ENCODE measurements at places on chromosomes 2 and 18. TPM values are rescaled to one million over a fixed set of nuclear protein-coding genes. Genes with fewer than 3 reads are reported as not detected.

DNA sequence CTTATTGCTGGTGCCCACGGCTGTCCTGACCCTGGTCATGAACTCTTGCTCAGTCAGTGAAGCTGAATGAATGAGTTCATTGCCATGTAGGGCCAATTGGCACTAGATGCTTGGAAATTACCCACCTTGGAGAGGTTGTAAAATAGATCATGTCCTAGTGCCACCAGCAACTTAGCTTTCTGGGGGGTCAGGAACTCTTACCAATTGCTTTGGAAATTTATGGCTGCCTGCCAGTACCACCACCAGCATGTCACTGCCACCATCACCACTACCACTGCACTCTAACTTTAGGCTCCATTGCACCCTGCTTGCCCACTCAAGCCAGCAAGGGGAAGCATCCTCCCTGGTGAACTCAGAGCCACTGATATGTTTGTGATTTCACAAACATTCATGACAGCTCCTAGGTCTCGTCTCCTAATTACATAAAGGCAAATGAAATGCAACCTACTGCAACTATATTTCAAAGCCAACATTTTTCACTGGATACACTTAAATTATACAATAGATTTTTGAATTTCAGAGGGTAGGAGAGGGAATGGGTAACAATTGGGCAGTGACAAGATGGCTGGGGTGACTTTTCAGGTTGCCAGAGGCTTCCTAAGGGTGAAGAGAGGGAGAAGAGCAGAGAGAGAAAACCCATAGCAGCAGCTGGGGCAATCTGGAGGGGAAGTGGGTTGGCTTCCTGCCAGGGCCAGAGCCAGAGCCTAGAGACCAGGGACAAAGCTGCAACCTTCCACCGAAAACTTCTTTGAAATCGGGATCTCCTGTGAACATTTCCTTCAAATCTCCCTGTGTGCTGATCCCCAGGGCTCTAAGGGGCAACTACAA, 3.5 kb upstream of the EMILIN1 start:
- peaks cover 30% of the 10 kb centered on the region for H3K27me3 ChIP-seq
- H3K4me3 ChIP-seq, result no peak overlapping the region
- peaks cover 10% of the 10 kb centered on the region for H3K4me1 ChIP-seq
- DNase-seq, result no peak
- no peaks in the 10 kb centered on the region for H3K36me3 ChIP-seq

GRCh38 chr2:233362742-233363141, 8.4 kb downstream of the DGKD start:
- peaks cover 1% of the 10 kb centered on the region for H3K4me1 ChIP-seq
- H3K27ac ChIP-seq, result no peak overlapping the region
- H3K4me3 ChIP-seq, result no peak overlapping the region
- H3K36me3 ChIP-seq, result peaks cover 2% of the 10 kb centered on the region

DNA sequence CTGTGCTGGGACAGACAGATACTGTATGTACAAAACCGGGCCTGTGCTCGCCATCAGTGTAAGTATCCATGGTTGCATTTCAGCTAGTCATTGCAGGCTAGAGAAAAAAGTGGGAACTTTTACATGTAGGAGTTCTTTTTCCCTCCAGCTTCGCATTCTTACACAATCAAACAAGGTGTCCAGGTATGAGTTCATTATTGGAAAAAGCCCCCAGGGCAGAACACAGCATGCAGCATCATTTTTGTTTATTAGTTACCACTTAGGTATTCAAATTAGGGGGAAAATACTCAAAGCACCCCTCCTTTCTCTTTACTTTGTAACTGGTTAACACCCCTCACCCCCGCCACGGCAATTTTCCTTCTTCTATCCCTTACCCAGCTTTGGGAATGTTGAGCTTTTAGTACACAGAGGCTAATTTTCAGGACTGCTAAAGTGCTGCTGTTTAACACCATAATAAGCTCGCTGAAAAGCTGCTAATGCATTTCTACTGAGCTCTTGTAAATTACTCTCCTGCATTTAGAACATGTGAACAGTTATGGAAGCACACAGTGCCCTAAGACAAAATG, 13.6 kb downstream of the UPP2 start:
- H3K27ac ChIP-seq, result no peak overlapping the region
- no peak overlapping the region for H3K4me3 ChIP-seq
- no peak for DNase-seq
- H3K4me1 ChIP-seq, result peaks cover 1% of the 10 kb centered on the region
- no peaks in the 10 kb centered on the region for H3K36me3 ChIP-seq

- H3K27me3 ChIP-seq, result no peaks in the 10 kb centered on the region
- H3K36me3 ChIP-seq, result no peaks in the 10 kb centered on the region
- no peak overlapping the region for H3K4me3 ChIP-seq
- H3K4me1 ChIP-seq, result peaks cover 6% of the 10 kb centered on the region
- no peak overlapping the region for H3K27ac ChIP-seq
These were observed 63.9 kb downstream of the GATA6 start for GRCh38 chr18:22233266-22233665.

DNA sequence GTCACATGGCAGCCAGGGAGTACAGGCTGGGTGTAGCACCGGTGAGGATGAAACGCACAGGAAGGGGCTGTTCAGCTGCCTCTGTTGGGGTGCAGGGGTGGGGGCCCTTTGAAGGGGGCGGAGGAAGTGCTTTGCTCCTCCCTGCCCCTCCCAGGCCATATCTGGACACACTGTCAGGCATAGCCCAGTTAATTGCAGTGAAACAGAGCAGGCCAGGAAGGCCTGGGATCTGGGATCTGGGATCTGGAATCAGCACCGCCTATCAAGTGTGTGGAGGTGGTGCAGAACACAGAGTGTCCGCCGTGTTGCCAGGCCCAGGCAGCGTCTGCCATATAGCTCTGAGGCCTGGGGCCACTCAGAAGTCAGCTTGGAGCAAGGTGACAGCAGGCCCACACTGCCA, 119.3 kb upstream of the MSH2 start:
- no peak overlapping the region for H3K4me3 ChIP-seq
- peaks cover 9% of the 10 kb centered on the region for H3K4me1 ChIP-seq
- H3K36me3 ChIP-seq, result peaks cover 14% of the 10 kb centered on the region
- H3K27ac ChIP-seq, result no peak overlapping the region
- H3K27me3 ChIP-seq, result no peaks in the 10 kb centered on the region
- DNase-seq, result no peak

DNA sequence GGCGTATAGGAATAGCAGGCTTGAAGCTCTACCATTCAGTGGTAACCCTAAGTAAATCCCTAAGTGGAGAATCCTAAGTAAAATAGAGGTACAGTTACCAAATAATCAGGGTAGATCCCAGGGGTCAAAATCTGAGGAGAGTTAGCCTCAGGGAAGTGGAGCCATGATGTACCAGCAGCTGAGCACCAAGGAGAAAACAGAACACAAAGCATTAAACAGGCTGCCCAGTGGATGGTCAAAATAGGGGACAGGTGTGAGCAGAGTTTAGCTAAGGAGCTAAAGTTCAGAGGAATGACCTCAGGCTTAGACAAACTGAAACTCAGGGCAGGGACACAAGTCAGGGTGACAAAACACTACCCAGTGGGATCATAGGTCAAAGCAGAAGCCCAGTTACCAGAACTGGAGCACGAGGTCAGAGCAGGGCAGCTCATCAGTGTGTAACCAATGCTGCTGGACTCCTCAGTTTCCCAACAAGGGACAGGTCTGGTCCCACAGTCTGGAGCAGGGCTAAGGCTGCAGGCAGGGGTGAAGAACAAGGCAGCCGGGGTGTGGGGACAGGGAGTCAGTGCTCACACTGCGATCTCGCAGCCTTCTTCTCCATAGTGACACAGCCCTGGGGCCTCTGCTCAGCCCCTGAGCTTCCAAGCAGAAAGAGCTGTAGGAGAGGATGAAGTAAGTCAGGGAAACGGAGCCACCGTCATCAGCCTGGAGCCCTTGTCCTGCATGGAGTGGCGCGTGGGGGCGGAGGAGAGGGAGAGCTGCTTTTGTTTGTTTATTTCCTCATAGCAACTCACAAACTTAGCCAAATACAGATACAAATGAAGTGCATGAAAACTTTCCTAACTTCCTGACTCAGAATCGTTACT, 264.0 kb downstream of the MREG start:
- H3K4me1 ChIP-seq, result peaks cover 14% of the 10 kb centered on the region
- H3K27me3 ChIP-seq, result no peaks in the 10 kb centered on the region
- no peaks in the 10 kb centered on the region for H3K36me3 ChIP-seq
- DNase-seq, result no peak

DNA sequence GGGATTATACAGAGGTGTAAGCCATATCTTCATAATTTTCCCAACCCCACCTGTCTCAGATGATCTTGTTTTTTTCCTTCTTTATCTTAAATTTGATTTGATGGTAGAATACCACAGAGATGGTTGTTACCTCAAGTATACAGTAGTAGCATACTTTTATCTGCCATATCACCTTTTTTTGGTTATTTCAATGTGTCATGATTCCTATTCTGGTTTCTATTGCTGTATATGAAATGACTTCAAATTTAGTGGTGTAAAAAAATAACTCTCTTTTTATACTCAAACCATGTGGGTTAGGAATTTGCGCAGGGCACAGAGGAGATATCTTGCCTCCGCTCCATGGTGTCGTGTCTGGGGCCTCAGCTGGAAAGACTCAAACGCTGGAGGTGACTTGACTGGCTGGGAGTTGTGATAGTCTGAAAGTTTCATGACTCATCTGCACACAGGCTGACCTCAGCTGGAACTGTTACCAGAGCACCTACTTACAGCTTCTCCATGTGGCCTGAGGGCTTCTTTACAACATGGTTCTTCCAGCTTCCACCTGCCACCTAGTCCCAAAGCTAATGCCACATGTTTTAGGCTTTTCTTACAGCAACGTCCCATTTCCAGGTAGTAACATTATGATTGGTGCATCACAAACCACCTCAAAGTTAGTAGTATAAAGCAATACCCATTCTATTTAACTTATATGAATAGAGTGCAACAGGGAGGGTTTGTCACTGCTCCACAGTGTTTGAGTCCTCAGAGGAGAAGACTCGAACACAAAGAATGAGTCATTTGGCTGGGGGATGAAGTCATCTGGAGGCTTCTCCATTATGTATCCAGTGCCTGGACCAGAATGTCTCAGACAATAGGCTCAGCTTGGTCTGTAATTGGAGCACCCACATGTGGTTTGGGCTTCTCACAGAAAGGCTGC, 82.3 kb upstream of the XPO1 start:
- no peaks in the 10 kb centered on the region for H3K4me1 ChIP-seq
- DNase-seq, result no peak
- no peak overlapping the region for H3K4me3 ChIP-seq
- H3K36me3 ChIP-seq, result no peaks in the 10 kb centered on the region
- no peaks in the 10 kb centered on the region for H3K27me3 ChIP-seq

BIRC6 gene
- 98.0 TPM for total RNA-seq

EVX2 gene
- not detected for total RNA-seq

SOCS6 gene
- 36.3 TPM for total RNA-seq

SERPINB3 gene
- total RNA-seq, result not detected

CDKL4 gene
- total RNA-seq, result 2.0 TPM

All from progenitor cell of endocrine pancreas (in vitro differentiated cells).